ENCODE measurements at places on chromosomes 4 and X.

GRCh38 chrX:70046978-70047377 lies 2.8 kb downstream of the AWAT2 start:
- DNase-seq, result no peak

DNA sequence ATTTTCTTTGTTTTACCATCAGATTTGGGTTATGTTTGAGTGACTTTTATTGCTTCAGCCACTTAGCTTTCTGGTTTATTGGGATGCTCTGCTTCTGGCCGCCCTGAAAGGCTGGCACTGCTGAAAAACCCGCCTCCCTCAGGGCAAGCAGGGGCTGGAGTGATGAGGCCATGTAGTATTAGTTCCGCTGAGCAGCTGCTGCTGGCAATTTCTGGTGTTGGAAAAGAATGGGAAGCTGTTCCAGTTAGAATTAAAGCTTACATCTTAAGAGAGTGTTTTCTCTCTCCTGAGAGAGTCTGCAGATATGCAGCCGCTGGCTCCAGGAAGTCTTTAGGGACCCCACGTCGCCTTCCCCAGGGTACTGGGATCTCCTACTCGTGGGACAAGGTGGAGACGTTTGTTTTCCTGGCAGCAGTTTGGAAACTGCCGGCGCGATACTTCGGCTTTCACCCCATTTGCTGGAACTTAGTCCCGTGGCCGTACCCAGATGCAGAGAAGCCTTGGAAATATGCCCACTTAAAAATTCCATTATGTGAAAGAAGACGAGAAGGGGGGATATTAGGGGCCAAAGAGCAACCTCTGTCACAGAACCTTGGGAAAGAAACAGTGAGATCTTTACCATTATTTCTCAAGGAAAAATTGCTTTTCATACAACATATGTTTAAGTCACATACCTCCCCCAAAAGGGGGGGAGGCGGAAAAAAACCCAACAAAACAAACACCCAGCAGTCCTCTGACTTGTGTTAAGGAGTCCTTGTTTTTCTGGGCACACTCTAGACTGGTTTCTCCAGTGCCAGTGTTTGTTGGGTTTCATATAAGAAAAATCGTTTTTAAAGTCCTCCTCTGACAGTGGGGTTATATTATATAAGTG lies 72.6 kb downstream of the TMEM131L start:
- no peak for DNase-seq

- DNase-seq, result no peak
Measured at GRCh38 chr4:34181891-34182290, 2062.4 kb downstream of the ARAP2 start.

DNA sequence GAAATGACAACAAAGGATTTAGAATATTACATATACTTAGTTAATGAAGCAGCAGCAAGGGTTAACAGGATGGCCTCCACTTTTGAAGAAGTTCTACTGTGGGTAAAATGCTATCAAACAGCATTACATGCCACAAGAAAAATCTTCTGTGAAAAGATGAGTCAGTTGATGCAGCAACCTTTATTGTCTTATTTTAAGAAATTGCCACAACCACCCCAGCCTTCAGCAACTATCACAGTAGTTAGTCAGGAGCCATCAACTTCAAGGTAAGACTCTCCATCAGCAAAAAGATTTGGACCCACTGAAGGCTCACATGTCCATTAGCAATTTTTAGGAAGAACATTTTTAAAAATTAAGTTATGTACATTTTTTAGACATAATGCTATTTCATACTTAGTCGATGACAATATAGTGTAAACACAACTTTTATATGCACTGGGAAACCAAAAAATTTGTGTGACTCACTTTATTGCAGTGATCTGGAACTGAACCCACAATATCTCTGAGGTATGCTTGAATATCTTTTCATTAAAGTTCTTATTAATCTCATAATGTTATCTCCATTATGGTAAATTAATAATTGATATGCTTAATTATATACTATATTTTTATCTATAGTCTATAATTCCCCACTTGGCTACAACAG lies 81.2 kb downstream of the SPCS3 start:
- DNase-seq, result no peak

- DNase-seq, result no peak
Measured at GRCh38 chr4:92128676-92129075, 175.1 kb upstream of the GRID2 start.
